Activated naive CD8-positive, alpha-beta T cell treated with anti-CD3 and anti-CD28 coated beads, Interleukin-2, amount 50 U/mL, for 24 hours (primary cell): ENCODE measurements at places on chromosomes 1 and 21.

- no peak for DNase-seq
- no peaks in the 10 kb centered on the region for H3K4me1 ChIP-seq
- no peak overlapping the region for H3K27ac ChIP-seq
- H3K4me3 ChIP-seq, result no peak overlapping the region
- no peaks in the 10 kb centered on the region for H3K27me3 ChIP-seq
- H3K36me3 ChIP-seq, result no peaks in the 10 kb centered on the region
These were observed 181.5 kb downstream of the DISC1 start for GRCh38 chr1:231808116-231808515.

DNA sequence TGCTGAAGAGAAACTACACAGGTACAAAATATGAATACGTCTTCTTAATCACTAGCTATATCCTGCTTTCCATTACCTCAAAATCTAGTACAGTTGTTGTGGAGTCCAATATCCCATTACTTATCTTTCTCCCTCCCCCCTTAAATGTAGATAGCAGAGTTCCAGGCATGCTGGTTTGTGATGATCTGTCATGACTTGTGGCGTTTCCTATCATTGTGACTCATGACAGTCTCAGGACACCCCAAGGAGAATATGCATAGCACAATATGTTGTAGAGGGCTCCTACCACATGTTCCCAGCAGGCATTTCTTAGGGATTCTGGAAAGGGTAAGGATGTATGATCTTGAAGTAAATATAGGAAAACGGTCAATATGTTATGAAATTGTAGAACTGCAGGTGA is 206.9 kb downstream of the USH2A start:
- H3K27me3 ChIP-seq, result no peaks in the 10 kb centered on the region
- no peak for DNase-seq
- H3K4me1 ChIP-seq, result peaks cover 2% of the 10 kb centered on the region
- H3K4me3 ChIP-seq, result no peak overlapping the region
- no peaks in the 10 kb centered on the region for H3K36me3 ChIP-seq

- no peak overlapping the region for H3K4me3 ChIP-seq
- DNase-seq, result no peak
- H3K36me3 ChIP-seq, result no peaks in the 10 kb centered on the region
- H3K27me3 ChIP-seq, result peaks cover 30% of the 10 kb centered on the region
- H3K27ac ChIP-seq, result no peak overlapping the region
These were observed 306.3 kb upstream of the POU3F1 start for GRCh38 chr1:38352869-38353268.

DNA sequence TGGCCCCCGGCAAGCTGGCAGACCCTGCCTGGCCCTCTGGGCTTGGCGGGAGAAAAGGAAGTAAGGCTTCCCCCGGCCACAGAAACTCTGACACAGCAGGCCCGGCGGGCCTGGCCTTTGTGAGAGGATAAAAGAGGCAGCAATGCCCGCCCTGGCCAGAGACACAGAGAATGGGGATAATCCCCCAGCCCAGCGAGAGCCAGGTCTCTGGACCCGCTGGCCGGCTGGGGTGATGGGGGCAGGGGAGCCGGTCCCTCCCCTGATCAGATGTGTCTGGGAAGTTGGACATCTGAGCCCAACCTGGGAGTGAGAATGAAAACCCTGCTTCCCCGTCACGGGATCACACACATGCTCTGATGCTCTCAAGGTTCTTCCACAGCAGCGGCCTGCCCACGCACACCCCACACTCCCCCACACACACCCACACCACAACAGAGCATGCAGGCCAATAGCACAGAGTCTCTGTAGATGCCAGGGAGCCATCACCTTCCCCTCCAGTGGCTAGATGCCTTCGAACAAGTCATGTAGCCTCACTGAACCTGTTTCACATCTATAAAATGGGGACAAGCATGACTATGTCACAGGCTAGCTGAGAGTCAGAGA is 4.2 kb downstream of the RSPO1 start:
- no peak overlapping the region for H3K4me3 ChIP-seq
- no peaks in the 10 kb centered on the region for H3K36me3 ChIP-seq
- no peaks in the 10 kb centered on the region for H3K4me1 ChIP-seq
- DNase-seq, result no peak
- H3K27me3 ChIP-seq, result peaks cover 80% of the 10 kb centered on the region
- no peak overlapping the region for H3K27ac ChIP-seq

DNA sequence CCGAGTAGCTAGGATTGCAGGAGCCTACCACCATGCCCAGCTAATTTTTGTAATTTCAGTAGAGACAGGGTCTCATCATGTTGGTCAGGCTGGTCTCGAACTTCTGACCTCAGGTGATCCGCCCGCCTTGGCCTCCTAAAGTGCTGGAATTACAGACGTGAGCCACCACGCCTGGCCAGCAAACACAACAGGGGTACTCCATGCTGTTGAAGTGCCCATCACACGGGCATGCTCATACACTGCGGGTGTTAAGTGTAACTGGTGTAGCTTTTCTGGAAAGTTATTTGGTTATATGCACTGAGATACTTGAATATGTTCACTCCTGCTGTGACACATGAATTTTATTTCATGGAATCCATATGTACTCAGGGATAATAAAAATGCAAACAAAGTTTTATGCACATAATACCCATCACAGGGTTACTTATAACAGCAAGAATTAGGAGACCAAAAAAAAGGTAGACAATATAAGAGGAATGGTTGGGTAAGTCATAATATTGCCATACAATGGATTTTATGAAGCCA is 9.2 kb downstream of the SRSF4 start:
- peak overlapping the region; percentile 20 for H3K27ac ChIP-seq
- peak overlapping the region; percentile 5 for H3K4me3 ChIP-seq
- no peak for DNase-seq
- H3K36me3 ChIP-seq, result peaks cover 55% of the 10 kb centered on the region
- H3K4me1 ChIP-seq, result peaks cover 67% of the 10 kb centered on the region

- no peaks in the 10 kb centered on the region for H3K27me3 ChIP-seq
- no peak overlapping the region for H3K27ac ChIP-seq
- no peaks in the 10 kb centered on the region for H3K36me3 ChIP-seq
- H3K4me1 ChIP-seq, result peaks cover 1% of the 10 kb centered on the region
These were observed 7.5 kb upstream of the PUM1 start for GRCh38 chr1:31073044-31073443.

- H3K36me3 ChIP-seq, result peaks cover 6% of the 10 kb centered on the region
- H3K27me3 ChIP-seq, result no peaks in the 10 kb centered on the region
- H3K4me1 ChIP-seq, result peaks cover 39% of the 10 kb centered on the region
- peak overlapping the region; percentile 67 for H3K4me3 ChIP-seq
These were observed 21.0 kb downstream of the STPG1 start for GRCh38 chr1:24392604-24392946.

- H3K4me3 ChIP-seq, result no peak overlapping the region
- DNase-seq, result no peak
- peaks cover 8% of the 10 kb centered on the region for H3K36me3 ChIP-seq
- no peak overlapping the region for H3K27ac ChIP-seq
- peaks cover 38% of the 10 kb centered on the region for H3K4me1 ChIP-seq
These were observed 47.0 kb downstream of the CNST start for GRCh38 chr1:246613096-246613758.

DNA sequence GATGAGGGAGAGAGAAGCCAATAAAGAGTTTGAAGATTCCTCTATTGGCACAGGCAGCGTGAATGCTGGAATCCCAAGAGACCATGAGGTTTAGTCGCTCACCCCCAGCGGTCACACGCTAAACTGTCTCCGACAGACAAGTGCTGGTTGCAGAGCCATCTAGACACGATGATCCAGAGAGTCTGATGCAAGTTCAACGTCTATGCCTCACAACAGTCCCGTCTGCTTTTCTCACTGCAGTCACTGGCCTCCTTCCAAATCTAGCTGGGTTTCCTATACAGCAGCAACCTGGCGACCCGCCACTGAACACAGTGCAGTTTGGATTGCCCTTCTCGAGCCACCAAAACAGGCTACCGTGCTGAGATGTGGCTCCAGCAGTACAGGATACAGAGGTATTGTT is 98.6 kb upstream of the KRTAP19-8 start:
- peaks cover 2% of the 10 kb centered on the region for H3K27me3 ChIP-seq
- H3K4me3 ChIP-seq, result no peak overlapping the region
- peaks cover 27% of the 10 kb centered on the region for H3K4me1 ChIP-seq
- DNase-seq, result no peak

- peak overlapping the region; percentile 94 for H3K4me3 ChIP-seq
- no peaks in the 10 kb centered on the region for H3K27me3 ChIP-seq
- H3K4me1 ChIP-seq, result peaks cover 29% of the 10 kb centered on the region
- peak overlapping the region; percentile 83 for H3K27ac ChIP-seq
These were observed 634 bp downstream of the MYCBP start for GRCh38 chr1:38872401-38873026.

DNA sequence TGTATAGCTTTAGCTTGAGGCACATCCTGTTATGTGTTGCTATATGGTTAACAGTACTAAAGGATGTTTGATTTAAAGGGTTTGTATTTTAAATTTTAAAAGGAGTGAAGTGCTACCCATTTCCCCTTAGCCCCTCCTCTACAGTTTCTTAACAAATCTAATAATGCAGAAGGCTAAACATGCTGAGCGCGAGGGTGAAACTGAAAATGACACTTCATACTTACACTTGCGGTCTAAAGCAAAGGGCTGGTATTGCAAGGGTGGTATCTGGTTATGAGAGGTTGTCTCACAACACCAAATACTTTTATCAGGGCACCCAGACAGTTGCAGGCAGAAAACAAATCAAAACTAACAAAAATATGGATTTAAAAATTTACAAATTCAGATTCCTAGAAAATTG is 172.3 kb downstream of the SIPA1L2 start:
- H3K36me3 ChIP-seq, result no peaks in the 10 kb centered on the region
- H3K27me3 ChIP-seq, result peaks cover 2% of the 10 kb centered on the region
- H3K4me1 ChIP-seq, result peaks cover 17% of the 10 kb centered on the region
- H3K4me3 ChIP-seq, result no peak overlapping the region
- no peak overlapping the region for H3K27ac ChIP-seq
- no peak for DNase-seq

DNA sequence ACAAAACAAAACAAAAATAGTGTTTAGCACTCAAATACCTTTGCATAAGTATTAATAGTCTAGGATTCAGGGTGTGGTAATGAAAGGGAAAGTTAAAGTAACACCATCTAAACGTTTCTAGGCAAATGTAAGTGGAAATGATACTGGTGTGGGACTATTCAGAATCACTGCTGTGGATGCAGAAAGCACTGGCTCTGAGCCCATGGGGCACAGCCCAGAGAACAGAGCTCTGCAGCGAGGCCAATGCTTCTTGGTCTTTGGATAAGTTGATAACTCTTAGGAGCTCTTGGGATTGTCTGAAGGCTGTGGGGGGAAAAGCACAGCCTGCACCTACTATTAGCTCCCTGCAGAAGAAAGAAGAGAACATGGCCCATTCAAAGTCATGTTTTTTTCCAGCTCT is 21.4 kb upstream of the DNM3 start:
- no peak overlapping the region for H3K27ac ChIP-seq
- DNase-seq, result no peak
- no peak overlapping the region for H3K4me3 ChIP-seq
- H3K27me3 ChIP-seq, result no peaks in the 10 kb centered on the region

- DNase-seq, result no peak
- H3K4me1 ChIP-seq, result no peaks in the 10 kb centered on the region
- no peak overlapping the region for H3K27ac ChIP-seq
- H3K36me3 ChIP-seq, result no peaks in the 10 kb centered on the region
These were observed 712.0 kb downstream of the USP25 start for GRCh38 chr21:16441789-16442188.

- peak overlapping the region; percentile 62 for H3K4me3 ChIP-seq
- H3K27ac ChIP-seq, result peak overlapping the region; percentile 89
- H3K36me3 ChIP-seq, result peaks cover 1% of the 10 kb centered on the region
- peaks cover 28% of the 10 kb centered on the region for H3K4me1 ChIP-seq
- peaks cover 51% of the 10 kb centered on the region for H3K27me3 ChIP-seq
- DNase-seq, result peak; percentile 62
These were observed 32.1 kb downstream of the TGFB2 start for GRCh38 chr1:218377143-218377660.

GRCh38 chr21:41777951-41778815 is 11.3 kb upstream of the RIPK4 start:
- peak; percentile 49 for DNase-seq
- no peaks in the 10 kb centered on the region for H3K36me3 ChIP-seq
- no peak overlapping the region for H3K27ac ChIP-seq

DNA sequence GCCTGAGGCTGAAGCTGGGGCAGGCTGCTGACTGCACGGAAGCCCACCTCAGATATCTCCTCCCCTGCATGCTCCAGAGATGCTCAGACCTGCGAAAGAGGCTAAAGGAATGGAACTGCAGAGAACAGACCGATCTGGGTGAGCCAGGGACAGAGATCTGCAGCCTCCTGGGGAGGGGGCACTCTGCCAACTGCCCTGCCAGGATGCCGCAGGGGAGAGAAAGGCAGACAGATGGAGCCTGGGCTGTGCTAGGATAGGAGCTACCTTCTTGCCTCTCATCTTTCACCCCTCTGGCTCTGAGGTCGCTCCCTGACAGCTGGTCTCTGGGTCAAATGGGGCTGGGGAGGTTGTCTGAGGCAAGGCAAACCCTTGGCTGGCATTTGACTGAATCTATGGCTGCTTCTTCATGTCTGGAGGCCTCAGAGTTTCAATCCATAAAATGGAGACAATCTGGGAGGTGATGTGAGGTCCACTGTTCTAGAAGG is 238.2 kb downstream of the GRIK3 start:
- H3K36me3 ChIP-seq, result no peaks in the 10 kb centered on the region
- peaks cover 1% of the 10 kb centered on the region for H3K27me3 ChIP-seq
- no peak overlapping the region for H3K27ac ChIP-seq
- no peak overlapping the region for H3K4me3 ChIP-seq
- H3K4me1 ChIP-seq, result no peaks in the 10 kb centered on the region

DNA sequence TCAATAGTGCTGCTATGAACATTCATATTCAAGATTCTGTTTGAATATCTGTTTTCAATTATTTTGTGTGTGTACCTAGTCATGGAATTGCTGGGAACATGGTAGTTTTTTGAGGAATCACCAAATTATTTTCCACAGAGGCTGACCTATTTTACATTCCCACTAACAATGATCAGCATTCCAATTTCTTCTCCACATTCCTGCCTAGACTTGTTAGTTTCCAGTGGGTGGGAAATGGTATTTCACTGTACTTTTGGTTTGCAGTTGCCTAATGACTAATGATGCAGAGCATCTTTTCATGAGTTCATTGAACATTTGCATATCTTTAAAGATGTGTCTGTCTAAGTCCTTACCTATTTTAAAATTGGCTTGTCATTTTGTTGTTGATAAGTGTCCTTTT is 1182.6 kb upstream of the B3GALT2 start:
- H3K27ac ChIP-seq, result no peak overlapping the region
- DNase-seq, result no peak
- H3K36me3 ChIP-seq, result no peaks in the 10 kb centered on the region
- H3K4me3 ChIP-seq, result no peak overlapping the region

GRCh38 chr1:76868154-76868882 is 1.0 kb downstream of the ST6GALNAC5 start:
- H3K4me1 ChIP-seq, result peaks cover 5% of the 10 kb centered on the region
- peak; percentile 16 for DNase-seq
- peaks cover 66% of the 10 kb centered on the region for H3K27me3 ChIP-seq
- peak overlapping the region; percentile 66 for H3K4me3 ChIP-seq
- H3K27ac ChIP-seq, result no peak overlapping the region
- H3K36me3 ChIP-seq, result no peaks in the 10 kb centered on the region

- H3K27ac ChIP-seq, result peak overlapping the region; percentile 98
- DNase-seq, result no peak
- H3K36me3 ChIP-seq, result peaks cover 21% of the 10 kb centered on the region
- peaks cover 48% of the 10 kb centered on the region for H3K4me1 ChIP-seq
- H3K27me3 ChIP-seq, result no peaks in the 10 kb centered on the region
These were observed 908 bp downstream of the CD53 start for GRCh38 chr1:110873856-110874255.
